ENCODE measurements at places on chromosomes 6 and 20.
A peak's percentile ranks its signal among the peaks of the same experiment; 100 is the strongest.

DNA sequence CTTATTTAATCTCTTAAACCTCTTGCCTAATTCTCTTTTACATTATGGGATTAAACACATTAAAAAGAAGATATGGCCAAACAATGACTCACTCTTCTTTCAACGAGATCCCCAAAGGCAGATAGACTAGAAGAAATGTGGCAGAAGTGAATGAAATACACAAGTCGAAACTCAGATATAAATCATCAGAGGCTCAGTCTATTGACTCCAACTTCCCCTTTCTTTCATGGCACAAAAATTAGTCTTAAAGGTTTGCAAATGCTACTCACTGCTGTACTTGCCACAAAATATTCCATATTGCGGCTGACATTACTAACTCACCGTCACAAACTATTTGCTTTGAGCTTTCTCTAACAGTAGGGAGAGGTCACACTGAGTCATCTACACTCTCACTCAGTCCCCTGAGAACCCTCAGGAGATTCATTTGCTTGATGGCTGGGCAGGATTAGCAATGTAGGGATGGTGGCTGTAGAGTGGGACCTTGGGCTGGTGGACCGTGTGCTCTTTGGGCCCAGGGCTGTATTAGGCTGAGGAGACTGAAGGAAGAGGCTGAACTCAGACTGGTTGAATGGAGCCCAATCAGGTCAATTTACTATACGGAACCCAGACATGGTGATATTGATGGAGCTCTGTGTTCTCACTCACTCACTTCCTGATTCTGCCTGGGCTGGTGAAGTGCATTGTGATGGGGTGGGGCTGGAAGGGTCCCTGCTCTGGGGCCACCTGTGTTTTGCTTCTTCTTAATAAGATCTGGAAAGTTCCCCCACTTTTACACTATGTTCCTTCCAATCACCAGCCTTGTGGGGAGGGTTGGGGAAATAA lies 42.8 kb upstream of the UBR2 start:
- no peak for DNase-seq

DNA sequence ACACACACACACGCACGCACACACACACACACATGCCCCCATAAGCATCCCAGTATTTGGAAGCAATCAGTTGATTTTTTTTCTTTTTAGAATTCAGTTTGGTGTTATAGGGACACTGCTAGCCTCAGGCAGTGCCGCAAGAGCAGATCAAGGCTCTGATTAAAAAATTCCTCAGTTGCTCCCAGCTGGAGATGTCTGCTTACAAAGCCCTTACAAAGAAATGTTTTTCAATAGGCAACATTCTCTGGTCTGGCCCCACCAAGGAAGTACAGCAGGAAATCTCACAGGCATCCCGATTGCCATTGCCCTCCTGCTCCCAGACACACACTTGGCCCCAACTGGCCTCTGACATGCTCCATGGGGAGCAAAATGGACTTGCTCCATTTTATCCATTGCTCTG lies 22.9 kb upstream of the CD83 start:
- DNase-seq: no peak

DNA sequence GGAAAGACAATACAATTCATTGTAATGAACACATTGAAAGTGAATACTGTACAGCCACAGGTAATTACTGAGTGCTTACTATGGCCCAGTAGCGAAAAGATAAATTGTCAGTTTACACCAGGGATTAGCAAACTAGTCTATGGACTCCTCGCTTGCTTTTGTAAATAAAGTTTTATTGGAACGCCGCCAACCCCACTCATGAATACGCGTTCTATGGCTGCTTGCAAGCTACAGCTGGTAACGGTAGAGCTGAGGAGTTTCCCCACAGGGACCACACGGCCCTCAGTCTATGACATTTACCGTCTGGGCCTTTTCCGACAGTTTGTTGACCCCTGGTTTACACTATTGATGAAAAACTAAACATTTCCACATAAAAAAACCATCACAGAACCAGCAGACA lies 24.2 kb downstream of the LAMA5 start:
- no peak for DNase-seq

- DNase-seq: peak; percentile 25
These were observed 21.0 kb downstream of the TCF15 start for GRCh38 chr20:588932-589672.

GRCh38 chr6:43904311-43905123 lies 134.5 kb downstream of the VEGFA start:
- DNase-seq: peak; percentile 48
